ENCODE measurements at places on chromosomes 4 and X.
A peak's percentile ranks its signal among the peaks of the same experiment; 100 is the strongest.

DNA sequence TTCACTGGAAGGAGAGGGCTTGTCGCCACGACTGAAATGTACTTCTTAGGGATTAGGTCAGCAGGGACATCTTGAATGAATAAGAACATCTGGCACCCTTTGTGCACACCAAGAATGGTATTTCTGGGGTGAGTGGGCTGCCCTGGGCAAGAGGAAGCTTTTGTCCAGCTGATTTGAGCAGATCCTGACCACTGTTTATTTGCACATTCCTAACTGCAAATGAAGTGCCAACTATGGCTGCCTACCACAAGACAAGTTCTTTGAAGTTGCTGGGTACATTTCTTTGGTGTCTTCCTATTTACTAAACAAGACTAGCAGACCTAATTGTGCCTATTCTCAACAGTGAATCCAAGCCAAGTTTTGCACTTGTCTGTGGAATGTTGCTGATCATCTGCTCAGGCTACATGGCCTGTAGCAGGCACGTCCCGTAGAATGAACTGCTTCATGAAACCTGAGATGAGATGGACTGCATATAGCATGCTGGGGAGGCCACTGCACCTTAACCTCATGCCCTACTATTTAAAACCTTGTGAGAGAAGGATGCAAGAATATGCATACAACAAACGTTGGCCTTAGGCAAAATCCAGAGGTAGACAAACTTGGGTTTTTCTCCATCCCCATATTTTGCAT, 45.0 kb downstream of the PIR start:
- no peak for DNase-seq

DNA sequence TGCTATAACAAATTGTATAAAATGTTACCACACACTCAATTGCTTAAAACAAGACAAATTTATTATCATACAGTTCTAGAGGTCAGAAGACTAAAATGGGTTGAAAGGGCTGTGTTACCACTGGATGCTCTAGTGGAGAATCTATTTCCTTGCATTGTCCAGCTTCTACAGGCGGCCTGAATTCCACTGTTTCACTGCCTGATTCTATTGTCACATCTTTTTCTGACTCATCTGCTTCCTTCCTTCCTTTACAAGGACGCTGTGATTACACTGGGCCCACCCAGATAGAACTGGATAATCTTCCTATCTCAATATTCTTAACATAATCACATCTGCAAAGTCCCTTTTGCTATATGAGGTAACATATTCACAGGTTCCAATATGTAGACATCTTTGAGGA, 19.4 kb upstream of the ARMCX1 start:
- no peak for DNase-seq

- no peak for DNase-seq
These were observed 33.7 kb upstream of the ADAMTS3 start for GRCh38 chr4:72602396-72603376.

- no peak for DNase-seq
These were observed 190.8 kb upstream of the GK2 start for GRCh38 chr4:79598801-79599200.

DNA sequence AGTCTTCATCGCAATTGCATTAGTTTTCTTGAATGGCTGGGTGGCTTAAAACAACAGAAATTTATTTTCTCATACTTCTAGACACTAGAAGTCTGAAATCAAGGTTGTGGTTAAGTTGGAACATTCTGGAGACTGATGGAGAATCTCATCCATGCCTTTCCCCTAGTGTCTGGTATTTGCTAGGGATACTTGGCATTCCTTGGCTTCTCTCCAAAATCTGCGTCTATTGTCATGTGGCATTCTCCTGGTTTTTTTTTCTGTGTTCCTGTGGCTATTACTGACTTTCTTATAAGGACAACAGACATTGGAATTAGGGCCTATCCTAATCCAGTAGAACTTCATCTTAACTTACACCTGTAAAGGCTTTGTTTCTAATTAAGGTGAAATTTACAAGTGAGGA, 272.8 kb upstream of the EPHA5 start:
- peak; percentile 16 for DNase-seq

DNA sequence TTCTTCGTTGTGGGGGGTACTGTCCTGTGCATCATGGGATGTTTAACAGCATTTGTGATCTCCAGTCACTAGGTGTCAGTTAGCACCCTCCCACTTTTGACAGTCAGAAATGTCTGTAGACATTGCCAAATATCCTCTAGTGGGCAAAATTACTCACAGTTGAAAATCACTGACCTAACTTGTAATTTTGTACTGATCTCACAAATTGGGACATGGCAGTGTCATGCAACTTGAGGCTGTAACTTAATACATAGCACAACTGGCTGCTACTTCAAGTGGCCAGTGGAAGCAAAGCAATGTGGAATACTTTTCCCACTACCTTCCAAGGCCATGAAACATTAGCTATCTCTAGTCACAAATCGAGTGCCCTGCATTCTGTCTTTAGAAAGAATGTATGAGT, 23.2 kb upstream of the TSPAN7 start:
- DNase-seq: no peak

- peak; percentile 6 for DNase-seq
These were observed 147.1 kb downstream of the NHS start for GRCh38 chrX:17521871-17522693.

DNA sequence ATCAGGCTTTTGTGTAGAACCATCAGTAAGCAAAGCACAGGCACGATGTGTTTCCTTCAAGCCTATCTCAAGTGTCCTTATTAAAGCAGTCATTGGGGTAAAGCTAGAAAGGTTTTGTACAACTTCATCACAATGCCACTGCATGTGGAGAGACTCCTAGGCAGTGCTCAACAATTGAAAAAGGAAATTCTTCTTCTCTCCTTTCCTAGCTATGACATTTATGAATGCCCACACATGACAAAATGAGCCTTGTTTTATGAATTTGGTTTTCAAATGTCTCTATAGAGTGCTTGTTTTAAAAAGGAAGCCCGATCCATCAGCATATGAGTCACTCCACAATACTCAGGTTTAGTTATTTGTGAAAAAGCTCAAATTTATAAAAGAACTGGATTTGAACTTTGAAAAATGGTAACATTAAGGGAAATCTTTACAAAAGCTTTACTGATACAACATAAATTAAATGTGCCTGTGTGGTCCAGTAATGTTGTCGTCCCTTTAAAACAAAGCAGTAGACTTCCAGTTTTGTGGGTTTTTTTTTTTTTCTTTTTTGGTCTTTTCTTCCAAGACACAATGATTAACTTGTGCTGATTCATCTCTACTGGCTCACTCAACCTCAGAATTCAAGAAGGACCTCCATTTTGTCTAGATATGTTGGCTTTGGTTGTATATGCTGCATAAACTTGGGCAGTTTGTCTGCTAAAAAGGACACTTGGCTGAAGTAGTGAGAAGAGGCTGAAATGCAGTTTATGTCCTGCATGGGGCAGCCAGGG, 273.8 kb downstream of the GASK1B start:
- no peak for DNase-seq

- no peak for DNase-seq
These were observed 618.1 kb upstream of the GRIA3 start for GRCh38 chrX:122565952-122566351.

DNA sequence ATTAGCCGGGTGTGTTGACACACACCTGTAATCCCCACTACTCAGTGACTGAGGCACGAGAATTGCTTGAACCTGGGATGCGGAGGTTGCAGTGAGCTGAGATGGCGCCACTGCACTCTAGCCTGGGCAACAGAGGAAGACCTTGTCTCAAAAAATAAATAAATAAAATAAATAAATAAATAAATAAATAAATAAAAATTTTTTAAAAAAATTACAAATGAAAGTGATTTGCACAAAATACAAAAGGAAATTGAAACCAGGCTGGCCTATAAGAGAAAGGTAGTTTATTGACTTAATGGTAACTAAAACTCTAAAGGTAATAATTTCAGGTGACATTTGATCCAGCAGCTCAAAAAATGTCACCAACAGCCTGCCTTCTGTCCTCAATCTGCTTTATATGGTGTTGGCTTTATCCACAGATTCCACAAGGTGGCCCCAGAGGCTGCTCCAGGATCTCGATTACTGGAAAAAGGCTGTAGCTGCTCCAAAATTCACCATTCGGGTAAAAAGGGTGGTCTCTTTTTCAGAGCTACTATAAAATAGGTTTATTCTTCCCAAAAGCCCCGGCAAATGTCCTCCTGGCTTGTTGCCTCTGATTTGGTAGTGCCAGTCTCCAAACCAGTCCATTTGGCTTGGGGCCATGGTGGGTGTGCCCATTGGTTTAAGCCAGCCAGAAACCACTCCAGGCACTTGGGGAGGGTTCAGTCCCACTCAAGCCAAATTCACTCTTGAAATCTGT, 61.4 kb upstream of the TRIM2 start:
- peak; percentile 65 for DNase-seq

GRCh38 chr4:138522366-138522765, 280.2 kb upstream of the SLC7A11 start:
- DNase-seq: peak; percentile 11

DNA sequence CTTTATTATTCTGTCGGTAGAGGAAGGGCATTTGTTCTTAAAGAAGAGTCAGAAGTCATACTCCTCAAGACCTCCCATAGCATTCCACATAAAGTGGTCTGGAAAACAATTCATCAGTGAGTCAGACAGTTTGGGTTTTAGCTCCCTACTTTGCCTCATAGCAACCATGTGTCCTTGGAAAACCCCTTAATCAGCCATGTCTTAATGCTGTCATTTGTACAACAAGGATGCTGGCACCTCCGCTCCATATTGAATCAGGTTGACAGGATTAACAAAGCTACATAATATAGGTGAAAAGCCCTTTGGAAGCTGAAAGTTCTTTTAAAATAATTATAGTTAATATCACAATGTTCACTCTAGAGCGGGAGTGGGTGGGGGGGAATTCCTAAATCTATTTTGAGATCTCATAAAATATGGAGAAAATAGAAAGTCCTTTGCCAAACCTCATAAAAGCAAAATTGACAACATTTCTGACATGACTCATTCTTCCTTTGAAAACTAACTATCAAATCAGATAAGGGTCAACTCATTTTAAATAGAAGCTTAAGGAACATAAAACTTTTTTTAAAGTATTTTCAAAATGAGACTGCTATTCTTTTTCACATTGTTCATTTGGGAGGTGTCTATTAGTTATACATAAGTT, 37.3 kb upstream of the GUCY1A1 start:
- no peak for DNase-seq

DNA sequence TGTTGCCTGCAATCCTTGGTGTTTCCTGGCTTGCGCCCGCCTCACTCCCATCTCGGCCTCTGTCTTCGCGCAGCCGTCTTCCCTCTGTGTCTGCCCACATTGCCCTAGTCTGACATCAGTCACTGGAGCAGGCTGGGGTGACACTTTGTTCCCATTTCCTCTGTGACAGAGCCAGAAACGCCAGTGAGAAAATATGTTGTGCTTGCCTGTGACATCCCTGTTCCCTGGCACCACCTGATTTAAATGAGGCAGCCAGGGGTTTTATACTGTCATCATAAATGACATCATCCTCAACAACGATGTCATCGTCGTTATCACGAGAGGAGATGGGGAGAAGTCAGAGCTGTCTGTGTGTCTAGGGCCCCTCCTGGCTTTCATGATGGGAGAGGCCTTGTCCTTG, 29.1 kb downstream of the ZNF185 start:
- no peak for DNase-seq

GRCh38 chr4:21032089-21032645, 331.9 kb downstream of the PACRGL start:
- no peak for DNase-seq

GRCh38 chrX:68196939-68197791, 236.1 kb downstream of the OPHN1 start:
- DNase-seq: peak; percentile 28

- no peak for DNase-seq
These were observed 34.8 kb downstream of the CT47B1 start for GRCh38 chrX:120840827-120841226.

- DNase-seq: no peak
These were observed 310.6 kb downstream of the PABPC4L start for GRCh38 chr4:133891011-133891410.

DNA sequence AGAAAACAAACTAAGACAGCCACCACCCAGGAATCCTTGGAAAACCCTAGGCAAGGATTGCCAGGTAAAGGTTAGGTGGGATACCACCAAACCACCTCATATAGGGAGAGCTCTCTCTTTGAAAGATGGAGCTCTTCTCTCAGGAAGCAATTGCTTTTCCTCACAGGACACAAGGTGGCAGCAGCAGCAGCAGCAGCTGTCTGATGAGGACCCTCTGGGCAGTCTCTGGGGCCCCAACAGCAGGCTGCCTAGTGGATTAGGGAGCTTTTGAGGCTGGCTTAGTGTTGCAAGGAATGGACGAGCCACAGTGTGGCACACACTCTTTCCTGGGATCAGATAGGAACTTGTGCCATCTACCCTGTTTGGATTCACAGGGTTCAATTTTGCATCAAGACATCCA, 41.4 kb upstream of the CHRDL1 start:
- no peak for DNase-seq

DNA sequence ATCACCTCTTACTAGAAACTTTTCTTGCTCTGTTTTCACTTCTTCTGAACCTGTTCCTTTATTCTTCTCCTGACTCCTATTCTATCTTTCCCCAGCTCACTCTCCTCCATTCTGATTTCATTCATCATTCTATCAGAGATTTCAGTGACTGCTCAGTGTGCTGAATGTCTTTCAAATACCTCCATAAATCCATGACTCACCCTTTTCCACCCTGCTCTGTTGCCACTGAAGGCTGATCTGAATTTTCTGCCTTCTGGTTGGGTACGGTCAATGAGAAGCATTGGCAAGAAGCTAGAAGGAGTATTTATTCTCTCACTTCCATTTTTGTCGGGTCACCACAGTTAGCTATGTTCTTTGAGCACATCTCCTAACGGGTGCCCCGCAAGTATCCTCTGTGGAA, 265.9 kb downstream of the CBLL2 start:
- no peak for DNase-seq

- DNase-seq: no peak
These were observed 187.5 kb upstream of the ANK2 start for GRCh38 chr4:112861691-112862674.

GRCh38 chrX:120334151-120334550, 22.9 kb upstream of the TMEM255A start:
- DNase-seq: no peak

DNA sequence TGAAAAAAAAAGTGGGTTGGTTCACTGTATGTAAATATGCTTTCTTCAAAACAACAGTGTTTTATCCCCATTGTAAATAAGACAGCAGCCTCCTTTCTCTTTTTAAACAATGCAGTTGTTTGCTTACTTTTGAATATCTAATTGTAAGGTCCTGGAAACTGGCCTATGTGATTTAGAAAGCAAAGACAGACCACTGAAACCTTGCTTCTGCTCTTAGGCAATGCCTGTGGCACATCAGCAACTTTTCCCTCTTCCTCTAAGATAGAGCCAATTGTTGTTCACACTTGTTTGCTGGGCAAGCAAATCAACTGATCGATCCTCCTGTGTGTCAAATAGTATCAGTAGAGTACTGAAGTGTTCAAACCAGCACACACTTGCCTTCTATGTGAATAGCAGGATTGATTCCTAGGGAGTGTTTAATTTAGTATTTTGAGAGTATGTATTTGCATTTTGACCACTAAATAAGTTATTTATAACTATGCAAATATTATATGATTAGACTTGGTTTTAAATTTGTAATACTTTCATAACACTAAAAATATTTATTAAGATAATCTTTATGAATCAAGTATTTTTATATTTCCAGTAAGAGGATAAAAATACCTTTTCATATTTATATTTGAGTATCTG, 55.4 kb upstream of the GRPR start:
- DNase-seq: no peak

Data from endothelial cell (in vitro differentiated cells).